WTC11 (cell line): ENCODE measurements at places on chromosomes 13 and 19.

DNA sequence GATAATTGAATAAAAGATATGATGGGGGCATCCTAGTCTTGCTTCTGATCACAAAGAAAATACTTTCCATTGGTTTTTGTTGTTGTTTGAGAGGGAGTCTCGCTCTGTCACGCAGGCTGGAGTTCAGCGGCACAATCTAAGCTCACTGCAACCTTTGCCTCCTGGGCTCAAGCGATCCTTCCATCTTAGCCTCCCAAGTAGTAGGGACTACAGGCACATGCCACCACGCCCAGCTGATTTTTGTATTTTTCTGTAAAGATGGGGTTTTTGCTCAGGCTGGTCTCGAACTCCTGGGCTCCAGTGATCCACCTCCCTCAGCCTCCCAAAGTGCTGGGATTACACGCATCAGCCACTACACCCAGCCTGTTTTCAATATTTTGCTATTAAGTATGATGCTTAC, 17.1 kb upstream of the PSMC4 start:
- H3K4me3 ChIP-seq, result no peak overlapping the region
- H3K36me3 ChIP-seq, result no peaks in the 10 kb centered on the region
- H3K27me3 ChIP-seq, result no peaks in the 10 kb centered on the region; the same call in 1 of the 2 replicates
- no peak overlapping the region for H3K27ac ChIP-seq
- DNase-seq, result no peak

- DNase-seq, result no peak
- no peak overlapping the region for H3K27ac ChIP-seq
- no peaks in the 10 kb centered on the region; the same call in 1 of the 2 replicates for H3K27me3 ChIP-seq
- H3K4me3 ChIP-seq, result no peak overlapping the region
- H3K4me1 ChIP-seq, result no peaks in the 10 kb centered on the region
Measured at GRCh38 chr19:30467239-30467638, 95.1 kb downstream of the ZNF536 start.

- H3K27me3 ChIP-seq, result no peaks in the 10 kb centered on the region
- no peaks in the 10 kb centered on the region for H3K36me3 ChIP-seq
- peaks cover 3% of the 10 kb centered on the region; the same call in 1 of the 2 replicates for H3K4me1 ChIP-seq
- no peak overlapping the region for H3K27ac ChIP-seq
- no peak overlapping the region for H3K4me3 ChIP-seq
Measured at GRCh38 chr13:27638521-27638920, 16.8 kb downstream of the POLR1D start.

- DNase-seq, result no peak
- peaks cover 23% of the 10 kb centered on the region for H3K4me1 ChIP-seq
- H3K27ac ChIP-seq, result peak overlapping the region; percentile 7
- H3K4me3 ChIP-seq, result no peak overlapping the region
- peaks cover 59% of the 10 kb centered on the region for H3K36me3 ChIP-seq
Measured at GRCh38 chr13:100630555-100630954, 42.0 kb upstream of the GGACT start.

DNA sequence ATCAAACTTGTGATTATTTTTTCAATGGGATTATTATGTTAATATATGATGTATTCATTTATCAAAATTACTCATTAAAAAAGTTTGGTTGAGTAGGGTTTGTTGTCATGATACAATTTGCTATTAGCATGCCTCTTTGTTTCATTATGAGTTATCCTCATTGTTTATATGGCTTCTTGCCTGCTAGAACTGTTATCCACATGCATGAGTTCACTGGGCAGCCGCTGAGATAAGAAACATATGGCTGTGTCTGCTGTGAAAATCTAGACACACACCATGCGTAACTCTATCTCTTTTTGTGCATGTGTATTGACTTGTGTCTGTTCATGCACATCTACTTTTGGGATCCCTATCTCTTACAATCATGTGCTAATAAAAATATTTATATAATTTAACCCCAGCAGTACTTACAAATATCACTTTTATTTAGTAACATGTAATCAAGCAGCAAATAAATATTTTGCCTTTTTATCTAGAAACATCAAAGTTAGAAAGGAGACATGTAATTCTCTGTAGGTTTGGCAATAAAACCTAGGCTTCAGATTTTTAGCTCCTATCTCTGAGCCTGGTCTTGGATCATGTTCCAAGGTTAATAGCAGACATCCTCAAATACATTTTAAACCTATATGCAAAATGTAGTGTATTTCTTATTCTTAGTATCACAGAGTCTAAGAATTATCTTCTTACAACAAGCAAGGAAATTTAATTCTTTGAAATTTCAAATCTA, 11.2 kb upstream of the KLF12 start:
- peaks cover 8% of the 10 kb centered on the region for H3K4me1 ChIP-seq
- DNase-seq, result no peak
- no peak overlapping the region for H3K4me3 ChIP-seq
